ENCODE measurements at places on chromosomes 2 and 18. TPM values are rescaled to one million over a fixed set of nuclear protein-coding genes. Genes with fewer than 3 reads are reported as not detected.

The HOXD10 gene
- total RNA-seq, result not detected

The ANKRD30BL gene
- not detected for total RNA-seq

The ADCYAP1 gene
- 0.27 TPM for total RNA-seq

The HOXD8 gene
- 0.32 TPM for total RNA-seq

The DQX1 gene
- not detected for total RNA-seq

The IL36A gene
- not detected for total RNA-seq

The DIS3L2 gene
- 18.2 TPM for total RNA-seq

The TUBA3E gene
- 4.1 TPM for total RNA-seq

The LCT gene
- total RNA-seq, result not detected

The GPR45 gene
- total RNA-seq, result not detected

The PFN4 gene
- 0.89 TPM for total RNA-seq

The SERPINB13 gene
- not detected for total RNA-seq

The SMAD4 gene
- total RNA-seq, result 88.2 TPM

The DLX1 gene
- total RNA-seq, result not detected

The FBXO41 gene
- 0.98 TPM for total RNA-seq

The ESPNL gene
- total RNA-seq, result 0.42 TPM

The MXD1 gene
- total RNA-seq, result 5.5 TPM

Data from heart right ventricle (tissue), 16 donors.